ENCODE measurements at places on chromosomes 6 and 20.

GRCh38 chr6:46420921-46421638 is 70.2 kb downstream of the RCAN2 start:
- no peak for DNase-seq

DNA sequence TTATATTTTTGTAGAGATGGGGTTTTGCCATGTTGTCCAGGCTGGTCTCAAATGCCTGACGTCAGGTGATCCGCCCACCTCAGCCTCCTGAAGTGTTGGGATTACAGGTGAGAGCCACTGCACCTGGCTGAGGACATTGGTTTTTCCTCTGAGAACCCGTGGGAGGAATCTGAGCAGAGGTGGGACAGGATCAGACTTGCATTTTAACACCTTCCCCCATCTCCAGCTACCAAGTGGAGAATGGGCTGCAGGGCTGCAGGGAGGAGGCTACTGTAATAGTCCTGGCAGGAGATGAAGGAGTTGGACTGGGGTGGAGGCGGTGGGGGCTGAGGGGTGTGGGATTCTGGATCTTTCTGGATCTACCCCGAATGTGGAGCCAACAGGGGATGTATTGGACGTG is 24.5 kb downstream of the FAM110A start:
- DNase-seq = no peak

DNA sequence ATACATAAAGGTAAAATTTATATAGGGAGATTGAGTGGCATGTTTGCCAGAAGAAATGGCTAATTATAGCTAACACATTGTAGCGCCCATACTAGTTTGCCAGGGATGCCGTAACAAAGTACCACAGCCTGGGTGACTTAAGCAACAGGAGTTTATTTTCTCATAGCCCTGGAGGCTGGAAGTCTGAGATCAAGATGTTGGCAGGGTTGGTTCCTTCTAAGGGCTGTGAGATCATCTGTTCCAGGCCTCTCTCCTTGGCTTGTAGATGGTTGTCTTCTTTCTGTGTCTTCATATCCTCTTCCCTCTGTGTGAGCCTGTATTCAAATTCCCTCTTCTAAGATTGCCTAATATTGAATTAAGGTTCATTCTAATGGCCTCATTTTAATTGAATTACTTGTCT is 417.5 kb upstream of the OPRM1 start:
- DNase-seq = no peak

DNA sequence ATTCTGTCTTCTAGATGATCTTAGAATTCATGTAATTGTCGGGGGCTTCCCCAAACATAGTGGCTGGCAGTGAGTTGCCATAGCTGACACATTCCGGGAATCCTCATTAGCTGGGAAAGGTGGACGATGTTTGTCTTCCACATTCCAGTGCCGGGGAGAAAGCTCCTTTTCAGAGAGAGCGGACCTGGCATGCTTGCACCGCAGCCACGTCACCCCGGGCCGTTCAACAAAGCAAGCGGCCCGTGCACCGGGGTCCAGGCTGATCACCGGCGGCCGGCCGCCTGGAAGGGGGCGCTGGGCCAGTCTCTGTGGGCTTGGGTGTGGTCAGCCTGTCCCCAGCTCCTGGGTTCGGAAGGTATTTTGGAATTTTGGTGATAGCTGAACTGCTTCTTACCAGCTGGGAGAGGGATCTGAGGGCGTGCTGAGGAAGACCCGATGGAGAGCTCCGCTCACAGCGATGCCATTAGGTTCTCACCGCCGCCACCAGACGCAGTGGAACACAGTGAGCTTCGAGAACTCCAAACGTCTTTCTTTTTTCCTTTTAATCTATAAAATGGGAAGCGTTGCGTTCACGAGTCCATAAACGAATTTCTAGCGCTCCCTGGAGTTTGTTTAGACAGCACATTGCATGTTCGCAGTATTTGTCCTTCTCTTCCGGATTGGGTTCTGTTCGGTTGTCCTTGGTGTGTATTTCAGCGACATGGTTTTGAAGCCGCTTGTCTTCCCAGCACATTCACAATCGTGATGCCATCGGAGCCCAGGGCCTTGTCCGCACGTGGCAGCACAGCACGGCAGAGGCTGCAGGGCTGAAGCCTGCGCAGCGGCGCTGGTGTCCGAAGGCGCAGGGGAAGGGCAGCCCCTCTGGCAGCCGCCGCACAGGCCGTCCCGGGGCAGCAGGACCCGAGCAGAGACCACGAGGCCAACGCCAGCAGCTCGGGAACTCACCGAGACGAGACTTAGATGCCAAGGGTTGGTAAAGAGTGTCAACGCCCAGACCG is 557.6 kb downstream of the QKI start:
- DNase-seq = no peak

GRCh38 chr20:22776369-22776768 is 192.0 kb upstream of the FOXA2 start:
- DNase-seq = no peak

DNA sequence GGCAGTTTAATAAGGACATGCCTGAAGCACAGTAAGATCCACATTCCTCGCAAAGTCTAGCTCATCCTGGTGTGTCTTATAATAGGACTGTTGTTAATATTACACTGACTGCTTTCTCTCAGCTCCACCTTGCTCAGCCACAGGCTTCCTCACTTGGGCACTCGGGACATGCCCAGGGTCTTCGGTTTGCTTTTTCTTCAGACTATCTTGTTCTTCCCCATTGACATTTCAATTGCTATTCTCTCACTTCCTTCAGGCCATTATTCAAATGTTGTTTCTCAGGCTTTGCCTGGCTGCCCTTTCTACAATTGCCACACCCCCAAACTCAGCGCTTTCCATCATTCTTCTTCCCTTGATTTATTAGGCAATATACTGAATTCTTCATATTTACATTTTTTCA is 274.8 kb upstream of the RGS17 start:
- DNase-seq = no peak

All from LNCaP clone FGC (cell line).